Activated naive CD8-positive, alpha-beta T cell treated with anti-CD3 and anti-CD28 coated beads for 36 hours (primary cell): ENCODE measurements at places on chromosomes 1 and 21.
A peak's percentile ranks its signal among the peaks of the same experiment; 100 is the strongest.

- DNase-seq = no peak
Measured at GRCh38 chr1:73781251-73781650, 416.7 kb downstream of the LRRIQ3 start.

DNA sequence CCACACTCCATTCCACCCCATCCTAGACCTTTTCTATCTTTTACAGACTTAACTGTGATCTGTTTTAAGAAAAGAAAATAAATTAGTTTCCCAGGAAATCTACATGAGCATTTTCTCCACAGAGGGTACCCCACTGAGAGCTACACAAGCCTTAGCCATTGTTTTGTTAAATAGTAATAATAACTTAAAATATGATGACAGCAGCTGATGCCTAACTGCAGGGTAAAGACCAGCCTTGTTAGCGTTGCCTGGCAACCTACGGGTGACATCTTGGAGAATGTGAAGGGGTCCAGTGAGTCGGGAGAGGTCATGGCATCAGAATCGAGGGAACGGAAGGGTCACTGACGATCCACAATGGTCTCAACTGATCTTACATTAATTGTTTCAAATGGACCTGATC lies 233.2 kb upstream of the PBX1 start:
- no peak for DNase-seq

DNA sequence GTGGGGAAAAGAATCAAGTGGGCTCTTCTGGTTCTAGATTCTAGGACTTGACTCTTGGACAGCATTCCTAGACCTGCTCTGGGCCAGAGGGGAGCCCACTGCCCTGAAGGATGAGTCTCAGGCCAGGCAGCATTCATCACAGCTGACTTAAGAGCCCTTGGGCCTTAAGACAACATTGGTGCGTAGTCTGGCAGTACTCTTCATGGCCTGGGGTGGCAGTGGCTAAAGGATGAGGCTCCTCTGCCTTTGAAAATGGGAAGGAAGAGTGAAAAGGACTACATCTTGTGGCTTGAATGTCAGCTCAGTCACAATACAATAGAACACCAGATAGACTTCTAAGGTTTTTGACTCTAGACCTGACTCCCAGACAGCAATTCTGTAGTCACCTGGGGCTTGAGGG lies 1415.1 kb upstream of the PRMT6 start:
- DNase-seq = no peak

DNA sequence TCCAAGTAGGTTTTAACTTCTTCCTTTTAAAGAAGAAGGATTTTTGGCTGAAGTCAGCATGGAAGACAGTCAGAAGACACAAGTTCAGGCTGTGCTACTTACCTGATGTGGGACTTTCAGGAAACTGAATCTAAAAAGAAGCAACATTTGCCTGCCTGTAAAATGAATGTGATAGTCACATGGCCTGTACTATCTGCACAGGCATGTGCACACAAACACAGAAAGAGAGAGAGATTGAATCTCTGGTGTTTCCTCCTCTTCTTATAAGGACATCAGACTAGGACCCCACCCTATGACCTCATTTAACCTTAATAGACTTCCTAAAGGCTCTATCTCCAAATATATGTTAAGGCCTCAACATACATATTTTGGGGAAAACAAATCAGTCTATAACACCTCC lies 542.9 kb downstream of the PLPP3 start:
- no peak for DNase-seq

- no peak for DNase-seq
Measured at GRCh38 chr1:201562659-201563405, 23.9 kb downstream of the NAV1 start.

GRCh38 chr1:55217226-55217986 lies 2.2 kb upstream of the USP24 start:
- DNase-seq = no peak

DNA sequence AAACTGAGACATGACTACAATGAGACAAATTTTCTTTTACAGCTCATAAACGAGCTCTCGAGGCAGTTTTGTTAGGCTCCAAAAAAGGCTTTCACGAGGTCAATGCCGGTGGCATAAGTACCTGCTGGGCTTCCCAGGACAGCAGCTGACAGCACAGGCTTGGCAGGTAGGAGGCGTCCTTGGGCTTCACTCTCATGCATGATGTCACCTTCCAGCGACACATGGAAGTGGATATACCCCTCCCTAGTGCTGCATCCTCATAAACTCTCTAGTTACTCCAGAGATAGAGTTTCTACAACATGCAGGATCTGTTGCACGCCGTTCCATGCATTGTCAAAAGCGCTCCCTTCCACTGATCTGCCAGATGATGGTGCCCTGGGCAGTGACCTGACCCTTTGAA lies 112.5 kb upstream of the PAXBP1 start:
- no peak for DNase-seq

DNA sequence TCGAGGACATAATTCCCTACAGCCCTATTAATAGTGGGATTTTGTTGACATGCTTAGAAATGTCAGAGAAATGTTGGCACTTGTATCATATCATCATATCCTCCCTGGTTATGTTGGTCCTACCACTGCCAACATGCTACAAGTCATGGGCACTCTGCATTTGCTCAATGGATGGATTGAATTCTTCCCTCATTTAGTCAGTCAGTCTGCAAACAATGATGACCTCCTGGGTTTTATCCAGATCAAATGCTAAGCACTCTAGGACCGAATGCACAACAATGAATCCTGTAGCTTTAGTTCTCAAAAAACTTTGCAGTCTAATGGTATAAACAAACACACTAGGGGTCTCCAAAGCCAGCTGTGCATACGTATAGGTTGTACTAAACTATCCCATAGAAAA lies 357.2 kb upstream of the DPYD start:
- DNase-seq = no peak

DNA sequence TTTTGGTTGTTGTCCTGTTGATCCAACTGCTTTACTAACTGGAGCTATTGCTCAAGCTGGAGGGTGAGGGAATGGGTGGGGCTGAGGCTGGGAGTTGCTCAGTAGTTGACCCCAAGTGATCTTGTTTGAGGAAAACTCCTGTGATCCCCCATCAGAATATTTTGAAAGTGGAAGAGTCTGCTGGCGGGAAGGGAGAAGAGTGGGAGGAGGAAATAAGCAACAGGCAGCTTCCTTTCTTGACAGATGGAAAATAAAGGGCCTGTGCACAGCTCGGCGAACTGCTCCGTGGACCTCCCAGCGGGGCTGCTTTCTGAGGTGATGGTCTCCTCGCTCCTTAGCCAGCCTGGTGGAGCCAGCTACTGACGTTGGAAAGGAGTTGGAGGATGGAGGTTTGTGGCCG lies 199.1 kb upstream of the LMO4 start:
- DNase-seq = no peak

DNA sequence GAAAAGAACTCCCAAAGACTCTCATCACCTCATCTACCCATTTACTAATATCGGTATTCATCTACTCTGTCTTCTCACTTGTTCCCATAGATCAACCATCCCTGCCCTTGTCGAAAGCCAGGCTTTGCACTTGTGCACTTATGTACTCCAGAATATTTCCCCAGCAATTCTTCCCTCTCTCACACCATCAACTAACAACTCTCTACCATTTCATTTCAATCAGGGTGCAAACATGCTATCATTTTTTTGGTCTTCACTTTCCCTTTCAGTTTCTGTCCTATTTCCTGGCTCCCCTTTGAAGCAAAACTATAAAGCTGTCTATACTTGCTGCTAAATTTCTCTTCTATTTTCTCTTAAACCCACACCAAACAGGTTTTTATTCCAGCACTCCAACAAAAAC lies 6.7 kb downstream of the C1orf105 start:
- no peak for DNase-seq

DNA sequence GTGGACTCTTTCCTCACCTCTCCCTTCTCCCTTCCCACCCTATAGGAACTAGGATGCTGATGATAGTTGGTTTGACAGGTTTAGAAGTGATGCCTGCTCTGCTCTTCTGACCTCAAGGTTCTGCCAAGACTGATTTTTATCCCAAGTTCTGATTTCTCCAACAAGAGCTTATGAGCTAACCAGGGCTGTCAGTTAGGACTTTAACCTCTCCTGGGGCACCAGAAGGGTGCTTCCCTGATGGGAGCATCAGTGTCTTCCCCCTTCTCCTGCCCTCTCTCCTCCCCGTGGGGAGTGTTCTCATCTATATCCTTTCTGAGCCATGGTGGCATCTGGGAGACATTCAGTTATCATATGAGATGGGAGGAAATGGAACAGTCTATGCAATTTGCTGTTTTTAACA lies 44.0 kb downstream of the ATP2B4 start:
- DNase-seq = no peak

GRCh38 chr1:180781718-180782117 lies 131.0 kb upstream of the KIAA1614 start:
- no peak for DNase-seq

- no peak for DNase-seq
Measured at GRCh38 chr1:168483539-168483938, 60.3 kb downstream of the XCL2 start.

- DNase-seq = no peak
Measured at GRCh38 chr1:113538225-113538624, 147.9 kb downstream of the MAGI3 start.

- no peak for DNase-seq
Measured at GRCh38 chr1:27727126-27727525, 1.4 kb downstream of the FAM76A start.

DNA sequence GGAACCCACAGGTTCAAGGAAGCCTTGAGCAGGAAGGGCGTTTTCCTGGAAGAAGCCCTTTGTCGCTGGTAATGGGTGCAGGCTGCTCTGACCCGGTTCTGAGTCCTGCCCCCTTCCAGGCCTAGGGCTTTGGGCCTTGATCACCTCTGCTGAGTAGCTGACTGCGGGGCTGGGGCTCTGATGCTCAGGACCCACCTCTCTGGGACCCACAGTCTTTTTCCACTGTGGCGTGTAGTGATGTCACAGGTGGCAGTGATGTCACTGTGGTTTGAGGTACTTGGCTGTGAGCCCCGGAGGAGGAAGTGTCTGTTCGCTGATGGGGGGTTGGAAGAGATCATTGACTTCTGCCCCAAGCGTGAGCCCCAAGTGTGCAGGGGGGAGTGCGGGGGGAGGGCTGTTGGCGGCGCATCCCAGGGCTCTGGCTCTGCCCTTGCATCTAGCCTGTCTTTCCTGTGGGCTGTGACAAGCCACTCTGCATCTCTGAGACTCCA lies 6.9 kb downstream of the TNFRSF1B start:
- peak; percentile 87 for DNase-seq

GRCh38 chr1:159012495-159012894 lies 2.8 kb downstream of the IFI16 start:
- peak; percentile 69 for DNase-seq

- DNase-seq = no peak
Measured at GRCh38 chr1:178055093-178055492, 38.8 kb upstream of the RASAL2 start.

- DNase-seq = no peak
Measured at GRCh38 chr1:64215576-64215975, 12.2 kb downstream of the UBE2U start.

GRCh38 chr1:11831945-11832725 lies 15.4 kb downstream of the NPPA start:
- DNase-seq = no peak

DNA sequence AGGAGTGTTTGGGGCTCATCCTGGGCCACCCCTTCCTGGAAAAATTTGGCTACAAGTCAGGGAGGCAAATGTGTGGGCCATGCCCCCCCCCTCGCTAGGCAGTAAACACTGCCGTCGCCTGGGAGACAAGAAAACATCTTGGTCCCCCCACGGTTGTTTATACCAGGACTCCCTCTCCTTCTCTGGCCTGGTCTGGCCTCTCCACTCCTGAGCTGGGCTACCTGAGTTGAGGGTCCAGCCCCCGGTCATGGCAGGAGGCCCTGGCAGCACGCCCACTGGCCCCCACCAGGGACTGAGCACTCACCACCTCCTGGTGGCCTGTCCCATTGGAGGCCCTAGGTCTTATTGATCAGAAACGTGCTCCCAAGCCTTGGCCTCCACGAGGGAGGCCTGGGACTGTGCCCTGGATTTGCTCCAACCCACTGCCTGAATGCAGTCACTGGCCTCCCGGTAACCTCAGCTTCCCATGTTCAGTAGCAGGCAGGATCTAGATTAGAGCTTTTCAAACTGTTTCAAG lies 15.8 kb downstream of the KCNQ4 start:
- DNase-seq = no peak

DNA sequence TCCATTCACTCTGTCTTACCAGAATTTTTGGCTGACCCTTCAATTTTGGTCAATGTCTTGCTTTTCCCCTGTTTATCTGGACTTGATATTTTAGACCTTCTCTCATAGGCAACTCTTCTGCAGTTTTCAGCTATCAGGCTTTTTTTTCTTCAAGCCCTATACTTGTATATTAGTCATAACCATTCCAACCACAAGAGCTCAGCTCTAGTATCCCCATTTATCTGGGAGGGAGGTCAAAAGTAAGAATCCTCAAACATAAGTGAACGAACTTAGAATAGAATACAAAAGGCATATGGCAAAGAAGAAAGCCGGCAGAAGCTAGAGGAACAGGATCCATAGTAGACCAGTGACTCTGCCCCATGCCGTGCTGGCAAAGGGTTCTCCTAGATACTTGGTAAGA lies 45.9 kb upstream of the TNFSF4 start:
- DNase-seq = no peak

DNA sequence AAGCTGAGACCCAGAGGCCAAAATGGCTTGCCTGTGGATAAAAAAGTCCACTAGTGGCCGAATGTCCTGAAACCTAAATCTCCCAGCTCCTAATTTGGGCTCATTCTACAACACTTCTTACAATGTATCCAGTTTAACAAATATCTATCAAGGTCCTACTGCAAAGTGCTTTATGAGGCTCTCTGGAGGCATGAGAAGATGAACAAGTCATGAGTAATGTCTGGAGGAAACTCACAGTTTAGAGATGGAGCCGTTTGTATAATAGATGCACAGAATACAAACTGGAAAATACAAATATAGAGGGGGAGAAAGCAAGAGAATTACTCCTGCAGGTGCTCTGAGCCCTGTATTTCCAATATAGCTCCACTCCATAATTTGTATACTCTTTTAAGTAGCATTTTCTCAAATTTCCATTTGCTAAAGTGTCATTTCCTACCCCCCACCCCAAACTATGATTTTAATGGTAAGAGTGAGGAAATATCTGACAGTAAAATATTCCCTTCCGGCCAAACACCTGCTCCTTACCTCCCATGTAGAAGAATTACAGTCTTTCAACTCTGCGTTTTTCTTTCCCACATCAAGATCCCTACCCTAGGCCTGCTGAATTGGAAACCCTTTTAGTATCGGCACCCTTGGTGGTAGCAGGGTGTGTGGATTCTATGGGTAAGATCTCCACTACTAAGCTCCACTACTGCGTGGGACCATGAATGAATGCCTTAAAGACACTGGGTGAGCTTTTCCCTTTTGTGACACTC lies 3.3 kb upstream of the ADAMTS5 start:
- DNase-seq = no peak

GRCh38 chr1:66266756-66267155 lies 267.2 kb upstream of the SGIP1 start:
- DNase-seq = no peak

DNA sequence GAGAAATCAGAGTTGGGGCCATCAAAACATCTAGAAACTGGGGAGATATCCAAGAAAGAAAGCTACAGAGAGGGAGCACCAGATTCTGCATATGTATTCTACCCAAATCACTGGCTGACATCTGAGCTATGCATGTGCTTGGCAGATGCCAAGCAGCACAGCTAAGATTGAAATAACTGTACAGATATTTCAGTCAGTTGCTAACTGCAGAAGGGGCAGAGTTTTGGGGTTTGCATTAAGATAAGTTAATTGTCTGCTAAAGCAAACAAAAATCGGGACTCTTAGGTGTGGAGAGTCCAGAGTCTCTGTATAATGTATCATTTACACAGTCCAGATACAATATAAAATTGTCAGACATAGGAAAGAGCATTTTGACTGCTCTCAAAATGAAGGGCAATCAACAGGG lies 437.1 kb downstream of the PTBP2 start:
- no peak for DNase-seq
